Brain pericyte (primary cell): ENCODE measurements at places on chromosomes 3 and 15.

DNA sequence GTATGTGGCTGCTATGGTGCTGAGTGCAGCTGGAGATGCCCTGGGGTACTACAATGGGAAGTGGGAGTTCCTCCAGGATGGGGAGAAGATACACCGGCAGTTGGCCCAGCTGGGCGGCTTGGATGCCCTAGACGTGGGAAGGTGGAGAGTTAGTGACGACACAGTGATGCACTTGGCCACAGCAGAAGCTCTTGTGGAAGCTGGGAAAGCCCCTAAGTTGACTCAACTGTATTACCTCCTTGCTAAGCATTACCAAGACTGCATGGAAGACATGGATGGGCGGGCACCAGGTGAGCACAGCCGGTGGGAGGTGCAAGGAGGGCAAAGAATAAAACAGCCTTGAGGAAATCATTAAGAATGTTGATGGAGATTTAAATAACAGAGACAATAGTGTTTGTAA, 2.9 kb downstream of the ADPRH start:
- no peak for DNase-seq

GRCh38 chr3:156902916-156903315, 76.8 kb downstream of the LEKR1 start:
- no peak for DNase-seq

GRCh38 chr15:70853318-70853972, 512 bp downstream of the LARP6 start:
- DNase-seq = no peak

DNA sequence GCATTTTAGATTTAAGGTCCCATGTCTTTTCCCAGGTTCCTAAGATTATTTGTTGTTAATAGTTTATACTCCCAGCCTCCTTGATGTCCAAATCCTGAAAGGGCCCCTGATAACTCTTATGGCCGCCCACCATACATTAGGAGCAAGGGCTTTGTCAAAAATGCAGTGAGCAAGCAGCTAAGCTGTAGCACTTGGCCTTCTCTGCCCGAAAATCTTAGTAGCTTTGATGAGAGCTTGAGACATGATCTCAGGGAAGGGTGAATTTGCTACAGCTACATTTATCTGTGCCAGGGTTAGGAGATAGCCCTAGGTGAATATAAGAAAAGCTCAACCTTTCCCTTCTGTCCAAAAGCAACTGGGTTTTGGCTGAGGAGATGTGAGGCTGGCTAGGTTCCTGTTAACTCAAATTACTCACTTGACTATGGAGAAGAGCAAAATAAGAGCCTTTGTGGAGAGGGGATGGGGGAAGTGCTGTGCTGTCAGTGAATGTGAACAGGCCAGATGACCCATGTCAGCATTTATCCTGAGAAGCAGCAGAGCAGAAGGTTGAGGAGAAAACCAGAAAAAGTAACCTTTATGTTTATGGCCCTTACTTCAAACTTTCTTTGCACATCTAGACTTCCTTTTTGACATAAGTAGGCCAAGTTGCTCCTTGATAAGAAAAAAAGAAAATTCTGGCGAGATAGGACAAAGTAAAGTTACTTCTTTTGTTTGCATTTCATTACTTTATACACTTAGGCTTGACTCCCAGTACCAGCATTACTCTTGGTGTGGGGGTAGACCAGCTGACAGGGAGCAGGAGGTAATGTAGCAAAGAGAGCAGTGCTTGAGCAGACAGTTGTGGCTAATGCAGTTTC, 21.1 kb downstream of the MAPK6 start:
- no peak for DNase-seq

GRCh38 chr15:101170568-101171350, 81.1 kb downstream of the CHSY1 start:
- no peak for DNase-seq

GRCh38 chr3:16085884-16086608, 88.4 kb upstream of the GALNT15 start:
- no peak for DNase-seq

GRCh38 chr3:113626503-113627371, 69.7 kb downstream of the USF3 start:
- DNase-seq = no peak

DNA sequence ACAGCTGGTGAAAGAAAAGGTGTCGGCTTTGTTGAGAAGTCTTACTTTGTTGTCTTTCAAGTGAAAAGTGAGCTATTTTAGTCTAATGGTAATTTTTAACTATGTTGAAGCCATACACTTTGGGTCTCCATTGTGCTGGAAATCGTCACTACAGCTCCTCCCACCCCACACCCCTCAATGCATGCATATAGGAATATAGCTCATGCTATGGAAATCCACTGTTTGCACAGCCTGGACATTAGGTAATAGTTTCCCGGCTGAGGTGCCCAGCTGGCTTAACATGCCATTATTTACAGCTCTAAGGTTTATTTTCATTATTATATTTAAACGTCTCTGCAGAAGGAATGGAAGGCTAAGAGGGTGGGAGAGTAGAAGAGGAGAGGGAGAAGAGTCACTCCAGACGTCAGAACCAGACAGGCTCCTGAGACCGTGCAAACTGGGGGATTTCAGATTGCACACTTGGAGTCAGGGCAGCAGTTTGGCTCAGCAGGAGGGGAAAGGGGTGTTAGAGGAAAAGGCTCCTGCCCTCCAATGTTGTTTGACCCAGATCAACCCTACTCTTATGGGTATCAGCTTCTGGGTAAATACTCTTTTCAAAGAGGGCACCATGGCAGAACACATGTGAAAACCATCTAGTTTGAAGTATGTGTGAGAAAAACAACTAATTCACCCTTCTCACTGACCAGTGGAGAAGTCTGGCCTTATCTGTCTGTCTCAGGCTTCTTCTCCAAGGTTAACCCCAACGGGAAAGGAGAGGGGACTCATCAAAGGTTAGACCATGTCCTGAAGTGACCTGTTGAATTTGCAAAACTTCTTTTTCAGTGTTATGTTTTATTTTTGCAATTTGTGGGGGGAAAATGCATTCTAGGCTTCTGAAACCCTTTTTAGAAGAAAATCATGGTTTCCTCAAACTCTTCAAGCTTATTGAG, 218.7 kb upstream of the CTDSPL start:
- DNase-seq = no peak

DNA sequence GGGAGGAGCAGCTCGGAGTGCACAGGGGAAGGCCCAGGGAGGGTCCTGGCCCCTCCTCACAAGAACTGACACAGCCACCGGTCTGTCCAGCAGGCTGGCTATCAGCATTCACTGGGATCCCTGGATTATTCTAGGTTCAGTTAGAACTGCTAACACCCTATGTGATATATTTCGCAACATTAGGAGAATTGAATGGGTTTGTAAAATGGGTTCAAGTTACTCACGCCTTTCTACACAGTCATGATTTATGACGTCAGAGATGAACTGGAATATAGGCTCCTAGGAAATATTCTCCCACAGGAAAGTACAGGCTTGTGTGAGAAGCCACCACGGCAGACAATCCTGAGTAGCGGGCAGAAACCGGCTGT, 969 bp upstream of the BSN start:
- no peak for DNase-seq

GRCh38 chr3:161770484-161771386, 274.1 kb downstream of the OTOL1 start:
- peak; percentile 75 for DNase-seq

DNA sequence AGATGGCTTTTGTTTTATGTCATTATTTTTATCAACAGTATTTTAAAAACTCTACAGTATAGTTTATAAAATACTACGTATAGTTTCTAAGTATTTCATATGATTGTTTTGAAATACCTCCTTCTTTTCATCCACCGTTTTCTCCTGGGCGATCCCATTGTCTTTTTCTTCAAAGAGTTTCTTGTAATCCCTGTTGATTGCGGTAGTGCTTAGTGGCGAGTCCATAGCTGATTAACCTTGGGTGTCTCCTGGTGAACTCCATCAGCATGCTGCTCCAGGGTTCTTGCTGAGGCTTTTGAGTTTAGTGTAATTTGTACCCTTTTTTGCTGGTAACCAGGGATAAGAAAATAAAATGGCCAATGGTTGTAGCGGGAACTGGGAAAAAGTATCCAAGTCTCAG, 3.6 kb downstream of the PIAS1 start:
- no peak for DNase-seq

- DNase-seq = no peak
Observed at GRCh38 chr3:123092243-123092642, 25.4 kb downstream of the PDIA5 start.

DNA sequence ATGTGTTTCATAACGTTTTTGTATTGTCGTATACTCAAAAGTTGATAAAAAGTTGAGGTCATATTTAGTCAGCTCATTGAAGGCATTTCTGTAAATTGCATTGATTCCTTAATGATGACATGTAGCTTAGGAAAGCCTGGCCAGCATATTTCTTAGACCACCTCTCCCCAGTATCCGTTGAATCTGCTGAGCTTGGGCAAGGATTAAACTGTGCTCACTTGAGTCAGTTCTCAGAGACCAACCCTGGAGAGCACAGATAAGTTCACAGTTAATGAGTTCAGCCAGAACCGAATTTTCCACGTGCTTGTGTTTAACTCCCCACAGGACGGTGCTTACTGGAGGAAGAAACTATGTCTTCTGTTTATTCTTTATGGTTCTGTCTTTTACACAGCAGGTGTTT, 132.7 kb downstream of the SLC25A26 start:
- no peak for DNase-seq

DNA sequence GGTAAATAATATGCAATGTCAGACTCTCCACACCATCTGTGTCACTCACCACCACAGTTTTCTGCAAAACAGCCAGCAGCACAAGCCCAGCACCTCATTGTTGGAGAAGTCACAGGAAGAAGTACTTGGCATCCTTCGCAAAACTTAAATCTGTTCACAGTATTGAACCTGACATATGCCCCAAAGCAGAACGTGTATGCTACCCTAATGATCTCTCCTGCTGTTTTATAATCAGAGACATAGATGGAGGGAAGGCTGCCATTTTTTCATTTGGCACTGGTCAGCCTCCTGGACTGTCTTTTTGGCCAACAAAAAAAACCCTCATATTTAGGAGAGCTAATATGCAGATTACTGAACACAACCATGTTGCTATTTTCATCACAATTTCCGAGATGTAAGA, 1272.9 kb downstream of the ROBO1 start:
- DNase-seq = no peak

- DNase-seq = no peak
Observed at GRCh38 chr3:187196573-187197334, 532 bp upstream of the RTP1 start.

GRCh38 chr15:27763514-27763913, 335.6 kb downstream of the OCA2 start:
- no peak for DNase-seq

DNA sequence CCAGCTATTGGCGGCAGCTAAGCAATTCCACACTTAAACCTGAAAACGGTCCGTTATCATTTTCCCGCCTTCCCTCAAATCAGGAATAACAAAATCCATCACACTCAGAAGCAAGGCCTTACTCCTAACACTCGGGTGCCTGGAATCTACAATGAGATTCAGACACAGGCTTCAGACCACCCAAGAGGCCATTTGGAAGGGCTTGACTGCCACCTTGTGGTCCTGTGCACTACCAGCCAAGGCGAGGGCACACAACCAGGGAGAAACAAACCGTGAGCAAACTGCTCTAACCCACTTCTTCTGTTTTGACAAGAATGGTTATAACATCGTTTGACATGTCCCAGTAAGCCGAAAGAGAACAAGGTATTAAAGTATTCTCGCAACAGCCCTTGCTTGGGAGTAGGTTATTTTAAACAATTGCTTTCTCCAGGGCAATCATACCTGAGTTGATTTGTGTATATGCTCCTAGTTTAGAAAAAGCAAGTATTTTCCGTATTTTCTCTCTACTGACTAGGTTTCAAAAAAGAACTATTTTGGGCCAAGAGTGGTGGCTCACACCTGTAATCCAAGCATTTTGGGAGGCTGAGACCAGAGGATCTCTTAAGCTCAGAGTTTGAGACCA, 40.1 kb upstream of the TAFA4 start:
- DNase-seq = peak; percentile 32

- DNase-seq = no peak
Observed at GRCh38 chr15:82139823-82140268, 94.0 kb upstream of the MEX3B start.

DNA sequence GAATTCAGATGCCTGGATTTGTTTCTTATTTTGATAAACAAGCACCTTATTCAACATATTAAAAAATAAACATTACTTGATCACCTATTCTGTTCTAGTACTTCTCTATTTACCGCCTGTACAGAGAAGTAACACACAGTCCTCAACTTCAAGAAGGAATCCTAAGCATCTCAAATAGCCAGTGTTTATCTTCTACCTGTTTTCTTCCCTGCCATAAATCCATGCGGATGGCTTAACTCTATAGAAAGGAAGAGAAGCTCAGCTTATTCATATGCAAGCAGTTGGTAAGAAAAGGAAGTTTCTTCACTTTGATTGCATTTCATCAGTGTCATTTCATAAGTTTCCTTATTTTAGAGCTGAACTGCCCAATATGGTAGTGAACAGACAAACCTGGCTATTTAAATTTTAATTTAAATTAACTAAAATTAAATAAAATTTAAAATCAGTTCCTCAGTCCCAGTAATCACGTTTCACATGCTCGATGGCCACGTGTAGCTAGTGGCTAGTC, 210.0 kb upstream of the PEX5L start:
- no peak for DNase-seq

DNA sequence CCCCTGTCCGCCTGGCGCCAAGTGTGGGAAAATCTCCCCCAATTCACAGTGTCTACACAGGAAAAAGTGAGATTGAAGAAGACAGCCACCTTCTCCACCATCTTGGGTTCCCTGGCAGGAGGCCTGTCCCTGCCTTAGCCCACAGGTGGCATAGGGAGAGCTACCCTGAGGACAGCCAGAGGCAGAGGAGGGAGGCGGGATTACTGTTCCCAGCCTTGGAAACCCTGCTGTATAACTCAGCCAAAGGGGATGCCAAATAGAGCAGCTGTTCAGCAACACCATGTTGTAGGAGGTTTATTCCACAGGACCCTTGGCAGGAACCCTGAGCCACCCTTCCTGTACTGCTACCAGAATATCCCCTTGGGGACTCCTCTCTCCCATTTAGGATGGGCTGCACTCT, 54.8 kb downstream of the PAK2 start:
- no peak for DNase-seq

DNA sequence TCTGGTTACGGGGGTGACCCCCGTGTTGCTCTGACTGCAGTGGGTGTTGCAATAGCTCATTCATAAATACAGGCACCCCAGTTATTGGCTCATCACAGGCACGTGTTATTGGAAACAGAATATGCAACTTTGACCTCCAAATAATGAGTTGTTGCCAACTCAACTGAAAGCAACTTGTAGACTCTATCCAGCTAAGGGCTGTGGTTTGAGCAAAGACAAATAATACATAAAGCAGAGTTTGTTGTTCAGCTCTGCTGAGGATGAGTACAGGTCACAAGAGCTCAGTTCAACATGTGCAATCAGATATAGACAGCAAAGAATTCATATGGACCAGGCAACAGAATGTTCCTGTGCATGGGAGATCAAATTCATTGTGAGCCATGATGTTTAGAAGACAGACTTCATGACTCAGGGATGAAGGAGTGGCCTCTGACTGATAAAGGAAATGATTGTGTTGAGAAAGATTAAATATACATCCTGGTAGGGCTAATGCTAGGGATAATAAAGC, 87.6 kb upstream of the LRIG1 start:
- no peak for DNase-seq

DNA sequence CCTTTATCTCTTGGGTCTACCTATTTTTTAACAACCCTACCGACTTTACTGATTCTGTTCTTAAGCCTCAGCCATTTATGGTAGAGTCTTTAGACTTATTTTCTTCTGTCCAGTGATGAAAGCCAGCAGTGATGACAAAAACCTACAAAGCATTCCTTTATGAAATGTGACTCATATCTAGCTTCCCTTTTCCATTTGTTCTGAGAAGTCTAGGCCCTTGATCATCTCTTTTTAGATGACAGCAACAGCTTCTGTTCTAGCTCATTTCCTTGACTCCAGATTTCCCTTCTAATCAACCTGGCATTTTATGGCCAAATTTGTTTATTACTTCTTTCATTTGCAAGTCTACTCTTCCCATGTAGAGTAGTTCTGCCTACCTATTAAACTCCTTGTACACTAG, 36.1 kb downstream of the CFAP44 start:
- DNase-seq = no peak
